ENCODE measurements at places on chromosomes 1 and 21. TPM values are rescaled to one million over a fixed set of nuclear protein-coding genes. Genes with fewer than 3 reads are reported as not detected.

DNA sequence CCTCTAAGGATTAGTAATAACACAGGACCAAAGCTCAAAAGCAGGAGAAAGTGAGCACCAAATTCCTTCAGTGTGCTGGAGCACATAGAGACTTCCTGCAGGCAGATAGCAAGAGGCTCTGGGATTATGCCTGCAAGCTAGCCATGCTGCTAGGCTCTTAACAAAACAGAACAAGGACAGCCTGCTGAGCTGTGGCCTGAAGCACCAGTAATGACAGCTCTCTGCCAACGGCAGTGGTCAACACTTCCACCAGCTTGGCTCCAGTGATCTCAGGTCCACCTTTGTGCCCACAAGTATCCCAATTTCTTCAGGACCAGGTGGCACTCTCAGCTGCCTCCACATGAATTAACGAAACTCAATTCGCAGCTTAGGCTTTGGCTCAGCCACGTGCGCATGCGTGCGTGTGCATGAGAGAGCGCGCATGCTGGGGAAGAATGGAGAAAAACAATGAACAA is 64.2 kb downstream of the SLC45A1 start:
- no peak for DNase-seq
- no peak overlapping the region for H3K27ac ChIP-seq
- no peaks in the 10 kb centered on the region for H3K36me3 ChIP-seq
- H3K4me1 ChIP-seq: peaks cover 89% of the 10 kb centered on the region

DNA sequence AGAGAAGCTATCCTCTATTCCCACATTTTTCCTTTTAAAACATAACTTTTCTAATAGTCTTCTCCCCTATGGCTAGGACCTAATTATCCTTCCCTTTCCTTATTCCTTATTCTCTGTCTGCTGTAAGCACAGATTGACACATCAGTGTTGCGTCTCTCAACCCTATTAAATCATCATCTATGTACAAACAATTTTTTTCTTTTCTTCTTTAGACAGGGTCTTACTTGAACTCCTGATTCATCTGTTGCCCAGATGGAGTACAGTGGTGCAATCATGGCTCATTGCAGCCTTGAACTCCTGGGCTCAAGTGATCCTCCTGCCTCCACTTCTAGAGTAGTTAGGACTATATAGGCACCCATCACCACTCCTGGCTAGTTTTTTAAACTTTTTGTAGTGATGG is 8.3 kb downstream of the KLHDC9 start:
- no peaks in the 10 kb centered on the region for H3K36me3 ChIP-seq
- no peak overlapping the region for H3K4me3 ChIP-seq
- no peaks in the 10 kb centered on the region for H3K4me1 ChIP-seq

- DNase-seq: peak; percentile 78
- peak overlapping the region; percentile 18 for H3K4me3 ChIP-seq
- peak overlapping the region; percentile 90 for H3K27ac ChIP-seq
- peaks cover 44% of the 10 kb centered on the region for H3K4me1 ChIP-seq
Measured at GRCh38 chr1:159000625-159001024, 9.1 kb upstream of the IFI16 start.

DNA sequence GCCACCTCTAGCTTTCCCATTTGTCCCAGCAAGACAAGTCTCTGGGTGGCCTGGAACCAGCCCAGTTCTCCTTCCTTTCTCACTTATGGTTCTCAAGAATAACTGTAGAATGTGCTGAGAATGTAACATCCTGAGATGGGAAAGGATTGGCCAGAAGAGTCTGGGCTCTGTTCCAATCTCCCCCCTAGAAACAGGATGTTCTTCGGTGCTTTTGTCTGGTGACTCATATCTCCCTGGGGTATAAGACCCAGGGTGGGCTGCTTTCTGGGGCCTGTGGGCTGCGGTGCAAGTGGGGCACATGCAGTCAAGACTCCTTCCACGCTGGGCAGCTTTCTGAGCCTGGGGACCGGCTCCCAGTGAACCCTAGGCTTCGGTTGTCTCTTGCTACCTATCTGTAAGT is 251.2 kb upstream of the POU3F1 start:
- H3K4me3 ChIP-seq: no peak overlapping the region
- H3K27ac ChIP-seq: no peak overlapping the region
- DNase-seq: peak; percentile 45
- H3K36me3 ChIP-seq: no peaks in the 10 kb centered on the region
- no peaks in the 10 kb centered on the region for H3K4me1 ChIP-seq
- peaks cover 28% of the 10 kb centered on the region for H3K27me3 ChIP-seq

DNA sequence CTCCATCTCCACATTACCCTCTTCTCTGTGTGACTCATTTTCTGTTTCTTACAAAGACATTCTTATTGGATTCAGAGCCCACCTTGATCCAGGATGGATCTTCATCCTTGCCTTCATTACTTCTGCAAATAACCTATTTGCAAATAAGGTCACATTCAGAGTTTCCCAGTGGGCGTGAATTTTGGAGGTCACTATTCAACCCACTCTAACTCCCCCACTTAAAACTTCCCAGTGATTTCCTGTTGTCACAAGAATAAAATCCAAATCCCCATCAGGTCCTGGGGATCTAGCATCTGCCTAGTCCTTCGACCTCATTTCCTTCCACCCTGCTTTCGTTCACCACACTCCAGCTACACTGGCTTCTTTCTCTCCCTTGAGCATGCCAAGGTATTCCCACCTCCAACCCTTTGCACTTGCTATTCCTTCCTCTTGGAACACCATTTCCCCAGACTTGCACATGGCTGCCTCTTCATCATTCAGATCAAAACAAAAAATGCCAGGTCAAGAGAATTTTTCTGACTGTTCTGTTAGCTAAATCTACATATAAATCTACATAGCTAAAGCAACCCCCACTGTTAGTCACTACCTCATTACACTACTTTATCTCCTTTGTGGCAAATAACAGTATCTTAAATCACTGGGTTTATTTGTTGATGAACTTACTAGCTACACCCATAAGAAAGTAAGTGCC is 187.2 kb downstream of the TOMM20 start:
- no peak overlapping the region for H3K4me3 ChIP-seq
- H3K27me3 ChIP-seq: no peaks in the 10 kb centered on the region
- DNase-seq: no peak
- no peak overlapping the region for H3K27ac ChIP-seq

DNA sequence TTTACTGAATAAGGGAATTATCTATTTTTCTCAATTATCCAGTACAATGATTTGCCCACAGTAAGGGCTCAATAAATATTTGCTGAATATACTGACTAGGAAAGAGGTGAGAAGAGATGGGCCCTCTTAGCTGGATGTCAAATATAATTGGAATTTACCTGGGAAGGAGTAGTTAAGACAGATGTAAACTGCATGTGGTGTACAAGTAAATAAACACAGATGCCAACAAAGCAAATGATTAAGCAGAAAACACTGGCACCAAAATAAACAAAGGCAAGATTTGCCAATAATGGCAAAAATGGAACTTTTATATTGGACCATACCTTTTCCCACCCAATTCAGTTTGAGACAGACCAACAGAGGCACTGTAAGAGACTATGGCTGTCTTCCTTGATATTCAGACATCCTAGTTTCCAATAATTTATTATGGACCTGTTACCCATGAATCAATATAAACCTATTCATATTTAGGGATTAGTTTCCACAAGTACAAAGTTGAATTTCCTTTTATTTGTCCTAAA is 7.4 kb downstream of the PNRC2 start:
- no peak overlapping the region for H3K4me3 ChIP-seq
- no peaks in the 10 kb centered on the region for H3K27me3 ChIP-seq

DNA sequence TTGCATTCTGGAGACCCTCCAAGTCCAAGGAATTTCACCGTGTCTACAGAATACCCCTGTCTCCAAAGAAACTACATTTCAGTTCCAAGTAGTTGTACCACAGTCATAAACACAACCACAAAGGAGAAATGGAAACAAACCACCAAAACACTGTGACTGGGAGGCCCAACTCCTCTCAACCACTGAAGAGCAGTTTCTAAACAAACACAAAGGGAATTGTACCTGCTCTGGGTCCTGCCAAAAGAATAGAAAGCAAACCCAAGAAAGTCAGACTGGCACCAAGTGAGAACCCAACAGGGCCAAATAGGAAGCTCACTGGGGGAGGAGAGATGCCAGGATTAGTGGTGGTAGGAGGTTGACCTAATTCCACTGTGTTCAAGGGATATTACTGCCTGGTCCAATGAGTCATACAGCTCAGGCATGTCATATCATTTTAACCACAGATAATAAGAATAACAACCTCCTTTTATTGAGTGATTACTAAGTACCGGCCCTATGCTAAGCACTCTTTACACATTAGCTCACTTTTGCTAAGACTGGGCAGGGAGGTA is 123.9 kb upstream of the PPP2R5A start:
- H3K4me1 ChIP-seq: peaks cover 26% of the 10 kb centered on the region
- no peak for DNase-seq
- H3K36me3 ChIP-seq: no peaks in the 10 kb centered on the region
- H3K27ac ChIP-seq: no peak overlapping the region

- no peaks in the 10 kb centered on the region for H3K36me3 ChIP-seq
- peak; percentile 53 for DNase-seq
- H3K27ac ChIP-seq: no peak overlapping the region
- no peaks in the 10 kb centered on the region for H3K4me1 ChIP-seq
- H3K27me3 ChIP-seq: peaks cover 7% of the 10 kb centered on the region
- H3K4me3 ChIP-seq: no peak overlapping the region
Measured at GRCh38 chr1:162878000-162878596, 17.1 kb upstream of the CCDC190 start.

DNA sequence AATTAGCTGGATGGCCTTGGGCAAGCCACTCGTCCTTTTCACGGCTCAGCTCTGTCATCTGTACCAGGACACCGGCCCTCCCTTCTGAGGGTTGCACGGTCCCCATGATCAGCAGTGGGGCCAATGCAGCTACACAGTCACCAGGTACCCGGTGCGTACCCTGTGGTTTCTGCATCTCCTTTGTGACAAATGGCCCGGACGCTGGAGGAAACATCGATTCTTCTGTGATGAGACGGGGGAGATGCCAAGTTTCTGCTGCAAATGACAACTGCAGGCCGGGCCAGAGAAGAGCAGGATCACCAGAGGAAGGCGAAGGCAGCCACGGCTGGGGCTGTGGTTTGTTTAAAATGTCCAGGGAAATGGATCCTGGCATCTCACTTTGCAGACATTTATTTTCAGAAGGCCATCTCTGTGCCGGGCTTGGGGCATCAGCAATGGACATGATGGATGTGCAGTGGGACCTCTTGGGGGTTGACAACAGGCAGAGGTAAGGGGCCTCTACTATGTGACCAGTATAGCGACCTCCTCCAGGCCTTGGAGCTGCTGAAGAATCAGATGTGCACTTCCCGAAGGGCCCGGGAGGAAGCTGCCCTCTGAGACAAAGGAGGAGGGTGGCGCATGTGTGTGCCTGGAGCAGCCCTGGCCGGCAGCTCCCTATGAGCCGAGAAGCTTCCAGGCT is 221.9 kb upstream of the C1orf174 start:
- no peaks in the 10 kb centered on the region for H3K36me3 ChIP-seq
- no peak for DNase-seq
- H3K27me3 ChIP-seq: peaks cover 44% of the 10 kb centered on the region

GRCh38 chr1:160647329-160647720 is 481 bp upstream of the SLAMF1 start:
- H3K27me3 ChIP-seq: no peaks in the 10 kb centered on the region
- H3K36me3 ChIP-seq: no peaks in the 10 kb centered on the region
- no peak overlapping the region for H3K4me3 ChIP-seq
- peaks cover 29% of the 10 kb centered on the region for H3K4me1 ChIP-seq
- no peak overlapping the region for H3K27ac ChIP-seq

- H3K36me3 ChIP-seq: no peaks in the 10 kb centered on the region
- H3K4me3 ChIP-seq: no peak overlapping the region
- no peaks in the 10 kb centered on the region for H3K4me1 ChIP-seq
- no peak overlapping the region for H3K27ac ChIP-seq
Measured at GRCh38 chr1:210722410-210723081, 393.8 kb downstream of the HHAT start.

DNA sequence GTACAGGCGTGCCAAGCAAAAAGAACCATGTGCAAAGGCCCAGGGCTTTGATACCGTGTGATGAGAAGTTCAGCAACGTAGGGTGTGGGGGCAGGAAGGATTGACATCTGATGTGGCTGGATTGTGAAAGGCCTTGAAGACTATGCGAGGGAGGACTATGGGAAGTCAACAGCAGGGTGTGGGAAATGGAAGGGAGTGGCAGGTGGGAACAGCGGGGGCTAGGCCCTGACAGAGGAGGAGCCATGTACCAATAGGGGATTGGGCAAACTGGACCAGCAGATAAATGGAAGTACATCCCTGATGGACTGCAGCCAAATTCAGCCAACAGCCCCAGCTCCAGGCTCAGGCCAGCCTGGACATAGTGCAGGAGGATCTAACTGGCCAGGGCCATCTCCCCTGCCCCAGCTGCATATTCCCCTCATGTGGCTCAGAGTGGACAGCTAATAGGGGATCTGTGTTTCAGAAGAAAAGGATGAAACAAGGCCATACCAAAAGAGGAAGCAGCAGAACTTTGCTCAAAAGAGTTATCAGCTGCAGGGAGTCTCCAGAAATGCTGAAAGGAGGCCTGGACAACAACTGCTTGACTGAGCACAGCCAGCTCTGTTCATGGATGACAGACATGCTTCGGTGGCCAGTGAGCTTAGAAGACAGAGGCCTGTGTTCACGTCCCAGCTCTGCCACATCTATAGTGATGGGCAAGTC is 140.2 kb upstream of the SGIP1 start:
- no peaks in the 10 kb centered on the region for H3K27me3 ChIP-seq
- DNase-seq: no peak
- no peaks in the 10 kb centered on the region for H3K36me3 ChIP-seq
- H3K4me1 ChIP-seq: peaks cover 47% of the 10 kb centered on the region

GRCh38 chr1:119646521-119647227 is 1.4 kb downstream of the ZNF697 start:
- no peak for DNase-seq
- H3K27ac ChIP-seq: peak overlapping the region; percentile 89
- no peaks in the 10 kb centered on the region for H3K27me3 ChIP-seq

DNA sequence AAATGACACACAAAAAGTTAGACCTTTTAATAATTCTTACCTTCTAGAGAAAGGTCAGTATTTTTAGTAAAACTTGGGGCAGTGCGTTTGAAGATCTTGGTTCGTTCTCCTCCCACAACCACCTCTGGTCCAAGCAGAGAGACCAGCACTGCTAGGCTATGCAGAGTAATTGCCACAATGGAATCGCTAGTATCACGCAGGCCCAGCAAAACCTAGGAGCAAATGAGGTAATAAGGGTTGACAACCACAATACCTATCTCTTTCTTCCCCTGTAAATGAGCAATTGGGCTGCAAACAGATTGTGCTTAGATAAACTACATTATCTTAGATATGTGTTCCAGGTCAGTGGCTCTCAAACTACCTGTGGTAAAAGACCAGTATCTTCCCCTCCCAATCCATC is 34.7 kb downstream of the SCYL3 start:
- no peak overlapping the region for H3K4me3 ChIP-seq
- no peak overlapping the region for H3K27ac ChIP-seq
- H3K4me1 ChIP-seq: no peaks in the 10 kb centered on the region
- DNase-seq: no peak

FRRS1 gene
- 15.1 TPM for total RNA-seq

TIAM1 gene
- total RNA-seq: 12.5 TPM

TMEM200B gene
- total RNA-seq: 5.7 TPM

NHLH2 gene
- total RNA-seq: not detected

Measured in left lung (tissue), 14 donors.